Fibroblast of lung (primary cell): ENCODE measurements at places on chromosomes 16 and 17. TPM values are rescaled to one million over a fixed set of nuclear protein-coding genes. Genes with fewer than 3 reads are reported as not detected.

DNA sequence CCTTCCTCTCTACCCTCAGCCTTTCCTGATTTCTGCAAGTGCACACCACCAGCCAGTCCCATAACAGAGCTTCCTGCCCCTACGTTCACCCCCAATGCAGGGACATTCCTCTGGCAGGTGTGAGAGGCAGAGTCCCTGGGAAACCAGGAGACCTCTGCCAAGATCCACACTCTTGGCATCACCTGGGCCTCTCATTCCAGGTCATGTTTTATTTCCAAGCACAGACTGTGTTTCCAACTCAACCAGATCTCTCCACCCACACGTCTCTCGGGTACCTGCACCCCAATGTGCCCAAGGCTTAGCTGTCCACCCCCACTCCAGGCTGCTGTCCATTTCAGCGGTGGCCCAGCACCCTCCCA lies 21.0 kb upstream of the PHB1 start:
- peaks cover 22% of the 10 kb centered on the region for H3K27me3 ChIP-seq
- H3K36me3 ChIP-seq: no peaks in the 10 kb centered on the region

- H3K36me3 ChIP-seq: no peaks in the 10 kb centered on the region
- H3K27ac ChIP-seq: no peak overlapping the region
- H3K27me3 ChIP-seq: no peaks in the 10 kb centered on the region
- no peak overlapping the region for H3K4me3 ChIP-seq
- no peak for DNase-seq
Observed at GRCh38 chr16:17988839-17989238, 347.7 kb downstream of the NPIPA8 start.

DNA sequence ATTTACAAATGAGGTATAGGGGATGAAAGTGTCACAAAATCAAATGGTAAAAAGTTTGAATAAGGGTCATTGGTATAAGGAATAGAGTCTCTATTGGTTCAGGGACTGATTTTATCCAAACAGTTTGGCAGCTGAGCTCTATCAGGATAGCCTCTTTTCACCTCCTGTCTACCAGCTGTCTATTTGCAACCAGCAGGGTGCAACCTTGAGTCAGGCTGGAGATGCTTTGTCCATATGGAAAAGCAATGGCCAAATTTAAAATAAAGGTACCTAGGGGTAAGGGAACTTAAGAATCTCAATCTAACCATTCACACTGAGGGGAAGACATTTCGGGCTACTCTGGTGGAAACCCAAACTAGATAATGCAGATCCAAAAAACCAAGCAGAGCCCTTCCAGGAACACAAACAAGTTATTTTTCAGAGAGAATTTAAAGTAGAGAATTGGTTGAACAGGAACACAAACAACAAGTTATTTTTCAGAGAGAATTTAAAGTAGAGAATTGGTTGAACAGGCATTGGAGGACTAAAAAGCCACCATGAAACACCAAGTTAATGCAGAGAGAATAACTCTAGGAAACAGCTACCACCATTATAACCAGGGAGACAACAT lies 12.6 kb upstream of the CA10 start:
- H3K27me3 ChIP-seq: no peaks in the 10 kb centered on the region
- no peak overlapping the region for H3K4me3 ChIP-seq
- no peak for DNase-seq
- H3K27ac ChIP-seq: no peak overlapping the region

GAS2L2 gene
- total RNA-seq: not detected in 2 replicates

- peaks cover 38% of the 10 kb centered on the region for H3K4me1 ChIP-seq
- peak overlapping the region; percentile 78 for H3K27ac ChIP-seq
- no peak for DNase-seq
- no peaks in the 10 kb centered on the region for H3K27me3 ChIP-seq
- peaks cover 13% of the 10 kb centered on the region for H3K36me3 ChIP-seq
Observed at GRCh38 chr17:57862694-57863667, 13.1 kb upstream of the MRPS23 start.

- no peaks in the 10 kb centered on the region for H3K36me3 ChIP-seq
- no peaks in the 10 kb centered on the region for H3K27me3 ChIP-seq
- no peak within 1 kb of the TSS for H3K4me3 ChIP-seq
- no peak within 1 kb of the TSS for H3K27ac ChIP-seq
- DNase-seq: no peak
Observed at GRCh38 chr17:74531231-74531761, at the start of gene CD300LB. TSS of gene CD300LB (minus strand) at chr17:74531475. CDS start at chr17:74531350, 125 bp downstream.
